ENCODE measurements at places on chromosomes 2 and 18.

GRCh38 chr2:119491776-119492525, 32.3 kb downstream of the SCTR start:
- DNase-seq: no peak

DNA sequence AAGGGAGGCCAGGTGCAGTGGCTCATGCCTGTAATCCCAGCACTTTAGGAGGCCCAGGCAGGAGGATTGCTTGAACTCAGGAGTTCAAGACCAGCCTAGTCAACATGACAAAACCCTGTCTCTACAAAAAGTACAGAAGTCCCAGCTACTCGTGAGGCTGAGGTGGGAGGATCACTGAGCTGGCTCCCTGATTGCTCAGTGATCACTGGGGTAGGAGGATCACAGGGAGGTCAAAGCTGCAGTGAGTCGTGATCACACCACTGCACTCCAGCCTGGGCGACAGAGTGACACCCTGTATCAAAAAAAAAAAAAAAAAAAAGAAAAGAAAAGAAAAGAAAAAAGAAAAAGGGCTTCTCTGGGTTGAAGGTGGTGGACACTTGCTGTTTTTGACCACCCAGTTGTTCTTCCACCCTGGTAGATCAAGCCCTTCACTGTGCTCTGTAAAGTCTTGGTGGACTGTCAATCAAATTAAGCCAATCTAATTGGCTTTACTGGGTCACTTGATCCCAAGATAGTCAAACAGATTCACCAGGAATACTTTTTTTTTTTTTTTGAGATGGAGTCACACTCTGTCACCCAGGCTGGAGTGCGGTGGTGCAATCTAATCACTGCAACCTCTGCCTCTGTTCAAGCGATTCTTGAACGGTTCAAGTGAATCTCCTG, 191.6 kb downstream of the AGPS start:
- no peak for DNase-seq

- DNase-seq: no peak
These were observed 1.6 kb downstream of the ZNF516 start for GRCh38 chr18:76493213-76494161.

DNA sequence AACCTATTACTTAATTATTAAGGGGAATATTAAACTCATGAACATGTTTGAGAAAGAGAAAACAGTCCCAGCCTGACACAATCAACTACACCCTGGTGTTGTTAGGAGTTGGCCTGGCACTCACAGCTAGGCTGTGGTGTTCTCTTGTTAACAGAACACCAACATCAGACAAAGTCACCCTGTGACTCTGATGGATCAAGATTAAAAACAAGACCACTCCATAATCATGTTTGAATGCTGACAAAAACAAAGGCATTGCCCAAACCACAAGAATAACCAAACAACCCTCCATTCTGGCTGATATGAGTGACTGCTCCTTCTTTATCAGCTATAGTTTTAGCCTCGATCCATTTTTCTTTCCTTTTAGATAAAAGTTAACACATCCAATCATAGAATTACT, 3.0 kb downstream of the BOLL start:
- no peak for DNase-seq
